NCI-H187 treated with DMSO at 0.1 percent for 48 hours (cell line): ENCODE measurements at places on chromosomes 5 and 9.

GRCh38 chr9:2755285-2755684 is 38.0 kb downstream of the KCNV2 start:
- DNase-seq, result no peak

- DNase-seq, result no peak
Observed at GRCh38 chr5:154791535-154791934, 36.4 kb downstream of the LARP1 start.

- no peak for DNase-seq
Observed at GRCh38 chr5:19978476-19978875, 9.5 kb downstream of the CDH18 start.

DNA sequence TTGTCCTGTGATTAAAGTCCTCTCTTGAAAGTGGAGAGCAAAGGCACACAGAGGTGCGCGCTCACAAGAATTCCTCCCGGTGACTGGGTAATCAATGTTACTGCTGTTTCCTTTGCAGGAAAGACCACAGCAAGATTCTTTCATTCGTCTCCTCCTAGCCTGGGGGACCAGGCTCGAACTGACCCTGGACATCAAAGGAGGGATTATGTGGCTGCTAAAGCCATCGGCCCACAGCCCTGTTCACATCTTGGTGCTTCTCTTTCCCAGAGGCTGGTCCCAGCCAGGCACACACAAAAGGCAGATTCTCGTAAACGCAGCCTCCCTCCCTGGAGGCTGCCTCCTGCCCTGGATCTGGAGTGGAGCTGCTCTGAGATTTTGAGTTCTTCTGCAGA is 230.9 kb downstream of the FANCC start:
- DNase-seq, result no peak

DNA sequence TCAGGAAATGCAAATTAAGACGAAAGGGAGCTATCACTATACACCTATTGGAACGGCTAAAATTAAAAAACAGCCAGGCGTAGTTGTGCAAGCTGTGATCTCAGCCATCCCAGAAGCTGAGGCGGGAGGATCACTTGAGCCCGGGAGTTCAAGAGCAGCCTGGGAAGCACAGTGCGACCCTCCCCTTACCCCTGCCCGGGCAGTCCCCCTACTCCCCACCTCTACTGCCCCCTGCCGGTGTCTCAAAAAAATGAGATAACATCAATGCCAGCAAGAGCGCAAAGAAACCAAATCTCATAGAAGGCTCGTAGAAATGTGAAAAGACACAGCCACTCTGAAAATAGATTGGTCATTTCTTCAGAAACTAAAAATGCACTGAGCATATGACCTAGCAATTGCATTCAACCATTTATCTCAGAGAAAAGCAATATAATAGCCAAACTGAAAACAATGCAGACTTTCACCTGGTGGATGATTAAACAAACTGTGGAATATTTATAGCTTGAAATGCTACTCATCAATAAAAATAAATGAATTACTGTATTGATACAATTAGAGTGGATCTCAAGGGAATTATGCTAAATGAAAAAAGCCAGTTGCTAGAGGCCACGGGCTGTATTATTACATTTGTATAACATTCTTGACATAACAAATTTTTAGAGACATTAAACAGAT is 20.6 kb downstream of the OR2V2 start:
- DNase-seq, result no peak

GRCh38 chr5:95761771-95762651 is 30.9 kb downstream of the RHOBTB3 start:
- no peak for DNase-seq

GRCh38 chr9:90340421-90340820 is 302.2 kb downstream of the DIRAS2 start:
- DNase-seq, result no peak

- no peak for DNase-seq
Observed at GRCh38 chr5:33725806-33726205, 166.0 kb downstream of the ADAMTS12 start.

DNA sequence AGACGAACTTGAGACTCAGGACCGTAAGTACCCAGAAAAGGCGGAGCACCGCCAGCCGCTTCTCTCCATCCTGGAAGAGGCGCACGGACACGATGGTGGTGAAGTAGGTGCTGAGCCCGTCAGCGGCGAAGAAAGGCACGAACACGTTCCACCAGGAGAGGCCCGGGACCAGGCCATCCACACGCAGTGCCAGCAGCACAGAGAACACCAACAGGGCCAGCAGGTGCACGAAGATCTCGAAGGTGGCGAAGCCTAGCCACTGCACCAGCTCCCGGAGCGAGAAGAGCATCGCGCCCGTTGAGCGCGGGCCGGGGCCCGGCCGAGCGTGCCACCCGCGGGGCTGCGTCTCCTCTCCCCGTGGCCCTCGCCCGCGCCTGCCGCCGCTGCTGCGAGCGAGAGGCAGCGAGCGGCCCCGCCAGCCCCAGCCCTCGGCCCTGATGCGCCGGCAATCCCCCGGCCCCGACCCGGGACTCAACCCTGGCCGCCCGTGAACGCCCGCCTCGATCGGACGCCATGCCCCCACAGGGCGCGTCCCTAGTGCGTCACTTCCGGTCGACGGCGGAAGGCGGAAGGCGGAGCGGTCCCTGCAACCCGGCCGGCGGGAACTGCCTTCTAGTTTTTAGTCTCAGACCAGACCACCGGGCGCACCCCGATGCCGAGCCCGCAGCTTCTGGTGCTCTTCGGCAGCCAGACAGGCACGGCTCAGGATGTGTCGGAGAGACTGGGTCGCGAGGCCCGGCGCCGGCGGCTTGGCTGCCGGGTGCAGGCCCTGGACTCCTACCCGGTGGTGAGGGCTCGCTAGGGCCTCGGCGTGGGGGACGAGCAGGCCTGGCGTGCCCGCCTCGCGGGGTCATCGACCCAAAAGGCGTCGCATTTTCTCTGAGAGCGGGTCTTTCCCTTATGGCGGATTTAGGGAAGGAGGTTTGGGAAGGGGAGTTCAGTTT is at the start of the genes NDOR1 and TMEM203:
NDOR1 (plus strand) TSS at position 575 of the 944 bp plus-strand sequence; CDS start at position 653, 78 bp downstream.
TMEM203 (minus strand) TSS at position 523 of the 944 bp plus-strand sequence; CDS start at position 289, 234 bp downstream.
- DNase-seq, result no peak

GRCh38 chr5:170532935-170533334 is 29.1 kb downstream of the KCNIP1 start:
- DNase-seq, result no peak

GRCh38 chr5:74173241-74173640 is 467.3 kb downstream of the ENC1 start:
- DNase-seq, result peak; percentile 6

- DNase-seq, result no peak
Observed at GRCh38 chr5:43304525-43304924, 8.7 kb downstream of the HMGCS1 start.

GRCh38 chr9:23764219-23764618 is 61.8 kb downstream of the ELAVL2 start:
- no peak for DNase-seq

DNA sequence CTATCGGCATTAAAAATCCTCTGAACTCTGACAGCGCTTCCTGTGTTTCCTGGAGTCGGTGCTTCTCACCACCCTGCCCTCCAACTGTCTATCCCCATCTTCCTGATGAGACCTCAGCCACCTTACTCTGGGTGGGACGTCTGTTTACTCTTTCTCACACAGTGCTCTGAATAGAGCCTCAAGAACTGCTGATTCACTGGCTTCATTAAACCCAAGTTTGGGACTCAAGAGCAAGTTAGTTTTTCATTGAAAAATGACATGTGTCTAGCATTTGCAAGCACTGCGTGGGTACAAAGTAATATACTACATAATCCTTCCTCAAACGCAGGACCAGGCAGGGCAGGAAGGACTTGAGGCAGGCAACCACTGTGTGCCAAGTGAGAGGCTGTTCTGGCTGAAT is 49.5 kb downstream of the DAP start:
- DNase-seq, result no peak

- no peak for DNase-seq
Observed at GRCh38 chr5:83530193-83530592, 58.6 kb downstream of the VCAN start.

GRCh38 chr5:107372723-107373450 is 297.9 kb downstream of the EFNA5 start:
- DNase-seq, result no peak

GRCh38 chr9:114282507-114282906 is 40.4 kb upstream of the ORM1 start:
- no peak for DNase-seq

- no peak for DNase-seq
Observed at GRCh38 chr9:77951369-77951768, 80.2 kb downstream of the GNAQ start.
